CD4-positive, alpha-beta T cell treated with Interleukin-12 subunit alpha and Interleukin-12 subunit beta, for 1 hour (primary cell): ENCODE measurements at places on chromosomes 12 and 14.

DNA sequence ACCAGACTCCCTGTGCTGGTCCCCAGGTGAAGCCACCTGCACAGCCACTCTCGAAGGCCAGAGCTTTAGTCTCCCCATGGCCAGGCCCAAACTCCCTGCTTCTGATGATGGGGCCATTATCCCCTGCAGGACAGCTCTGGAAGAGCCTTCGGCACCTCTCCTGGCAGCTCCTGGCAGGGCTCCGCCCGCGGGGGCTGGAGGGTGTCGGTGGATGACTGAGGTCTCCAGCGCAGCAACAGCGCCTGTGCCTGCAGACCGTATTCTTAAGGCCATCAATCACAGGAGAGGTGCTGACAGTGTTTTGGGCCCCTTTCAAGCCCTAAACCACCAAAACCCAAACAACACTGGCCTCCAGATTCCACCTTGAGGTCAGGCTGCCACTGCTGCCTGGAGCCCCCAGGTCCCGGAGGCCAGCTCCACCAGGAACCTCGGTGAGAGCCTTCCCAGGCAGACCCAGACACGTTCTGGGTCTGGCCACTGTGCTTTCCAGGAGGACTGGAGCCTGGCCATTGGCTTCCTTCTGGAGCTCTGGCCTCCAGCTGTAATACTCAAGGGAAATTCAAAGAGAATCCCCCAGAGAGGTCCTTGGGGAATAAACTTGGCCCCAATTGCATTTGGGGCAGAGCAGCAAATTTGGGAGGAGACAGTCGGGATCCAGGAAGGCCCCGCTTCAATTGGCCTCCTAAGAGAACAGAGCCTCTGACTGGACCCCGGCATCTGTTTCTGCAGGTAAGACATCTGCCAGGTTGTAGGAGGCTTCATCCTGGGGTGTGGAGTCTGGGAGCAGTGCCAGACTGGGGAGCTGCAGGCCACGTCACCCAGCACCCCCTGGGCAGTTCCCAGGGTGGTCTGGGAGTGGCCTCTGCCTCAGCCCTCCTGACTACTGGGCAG, 210.6 kb upstream of the RTL1 start:
- DNase-seq = no peak

DNA sequence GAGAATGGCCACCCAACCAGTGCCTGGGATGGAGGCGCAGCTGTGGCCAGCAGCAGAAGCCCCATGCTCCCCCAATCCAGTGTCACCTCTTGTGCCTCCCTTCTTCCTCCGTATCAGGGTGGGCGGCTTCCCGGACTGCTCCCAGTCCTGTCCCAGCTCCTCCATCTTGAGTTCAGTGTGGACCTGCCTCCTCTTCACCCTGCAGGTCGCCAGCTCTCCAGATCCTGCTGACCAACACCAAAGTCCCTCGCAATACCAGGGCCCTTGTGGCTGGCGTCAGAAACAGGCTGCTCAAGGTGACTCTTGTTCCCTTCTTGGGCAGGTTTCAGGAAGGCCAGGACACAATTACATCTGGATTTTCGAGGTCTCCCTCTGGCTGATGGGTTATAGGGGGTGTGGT, 17.0 kb downstream of the MVK start:
- no peak for DNase-seq

GRCh38 chr12:22765421-22766130, 140.6 kb downstream of the ETNK1 start:
- no peak for DNase-seq

DNA sequence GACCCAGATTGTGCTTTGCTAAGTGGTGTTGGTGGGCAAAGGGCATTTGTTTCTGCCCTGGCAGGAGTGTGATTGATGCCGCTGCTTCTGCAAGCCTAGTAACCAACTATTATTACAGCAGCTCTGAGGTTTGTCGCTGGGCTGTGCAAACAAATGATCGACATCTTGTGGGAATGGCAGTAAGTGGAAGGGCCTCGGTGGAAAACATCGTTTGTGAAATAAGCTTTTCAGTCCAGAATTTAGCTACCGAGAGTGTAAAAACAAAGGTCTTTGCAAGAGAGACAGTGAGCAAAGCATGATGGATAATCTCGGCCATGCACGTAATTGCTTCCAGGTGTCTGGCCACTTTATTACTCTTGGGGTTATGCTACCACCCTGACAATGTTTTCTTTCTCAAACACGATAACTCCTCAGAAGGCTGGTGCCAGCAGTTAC, 397.7 kb upstream of the PRICKLE1 start:
- no peak for DNase-seq

- DNase-seq = no peak
Measured at GRCh38 chr14:25588751-25589150, 538.8 kb upstream of the STXBP6 start.

DNA sequence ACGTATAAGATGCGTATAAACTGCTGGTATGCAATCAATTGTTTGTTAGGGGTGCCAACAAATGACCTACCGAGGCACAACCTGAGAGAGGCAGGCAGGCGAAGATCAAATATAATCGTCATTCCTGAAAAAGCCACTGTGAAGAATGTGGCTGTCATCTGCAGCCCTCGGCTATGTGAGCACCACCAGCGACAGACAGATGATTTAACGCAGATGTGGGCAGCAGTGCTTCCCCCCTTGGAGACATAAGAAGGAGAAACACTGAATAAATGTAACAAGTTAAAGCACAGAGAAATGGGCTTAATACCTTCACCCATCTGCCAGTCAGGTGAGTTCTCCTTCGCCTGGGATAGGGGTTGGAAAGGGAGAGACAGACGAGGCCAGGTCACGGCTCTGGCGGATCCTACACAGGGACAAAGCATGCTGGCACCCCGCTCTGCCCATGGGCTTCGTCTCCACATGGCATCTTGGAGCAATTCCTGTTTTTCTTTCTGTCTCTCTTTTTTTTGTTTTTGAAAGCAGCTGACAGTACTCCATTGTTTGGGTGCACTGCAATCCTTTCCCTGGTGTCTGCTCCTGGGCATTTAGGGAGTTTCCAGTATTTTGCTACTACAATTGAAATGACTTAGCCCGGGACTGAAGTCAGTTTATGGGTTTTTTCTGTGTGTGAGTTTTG, 28.1 kb downstream of the TNFAIP2 start:
- DNase-seq = no peak

GRCh38 chr12:131895640-131896079, 1.2 kb downstream of the ULK1 start:
- peak; percentile 17 for DNase-seq

- DNase-seq = peak; percentile 23
Measured at GRCh38 chr12:128914908-128915563, 61.8 kb downstream of the GLT1D1 start.

DNA sequence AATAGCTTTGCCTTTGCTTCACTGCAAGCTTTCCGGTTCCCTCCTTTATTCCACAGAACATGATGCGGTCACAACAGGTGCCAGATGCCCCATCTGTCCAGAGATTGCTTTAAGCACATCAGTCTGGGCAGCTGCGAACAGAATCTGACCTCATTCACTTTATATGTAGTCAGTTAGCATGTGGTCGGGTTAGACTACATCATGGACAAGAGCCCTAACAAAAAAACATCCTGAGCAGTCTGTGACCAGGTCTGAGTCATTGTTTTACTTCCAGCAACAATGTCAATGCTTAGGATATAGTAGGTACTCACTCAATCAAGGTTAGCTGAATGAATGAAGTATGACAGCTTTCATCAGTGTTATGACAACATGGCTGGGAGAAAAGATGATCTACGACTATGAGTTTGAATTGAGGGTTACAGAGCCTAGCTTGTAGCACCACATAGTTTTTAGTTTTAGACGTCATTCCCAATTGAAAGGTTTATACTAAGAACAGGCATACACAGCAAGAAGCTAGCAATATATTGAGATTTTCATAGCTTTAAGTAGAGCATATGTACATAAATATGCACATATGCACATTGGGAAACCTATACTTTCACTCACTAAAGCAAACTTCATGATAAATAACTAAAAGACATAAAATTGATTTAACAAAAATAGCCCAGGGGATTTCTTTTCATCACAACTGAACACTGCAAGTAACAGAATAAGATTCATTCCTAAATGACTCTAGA, 64.2 kb upstream of the TMCC3 start:
- DNase-seq = no peak

DNA sequence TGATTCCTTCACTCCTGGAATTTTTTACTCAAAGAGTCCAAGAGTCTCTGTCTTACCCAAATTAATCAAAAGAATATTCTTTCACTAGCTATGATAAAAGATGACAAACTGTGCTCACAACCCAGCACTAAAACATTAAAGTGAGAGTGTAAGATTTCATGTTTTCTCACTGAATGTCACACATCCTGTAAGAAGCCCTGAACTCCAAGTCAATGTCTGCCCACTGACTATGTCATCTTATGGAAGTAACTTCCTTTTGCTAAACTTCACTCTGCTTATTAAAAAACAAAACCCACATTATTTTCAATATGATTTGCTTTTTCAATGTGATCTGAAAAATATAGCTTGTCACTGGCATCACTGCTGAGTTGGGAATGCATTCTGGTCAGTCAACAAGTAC, 15.6 kb downstream of the SPRING1 start:
- no peak for DNase-seq

DNA sequence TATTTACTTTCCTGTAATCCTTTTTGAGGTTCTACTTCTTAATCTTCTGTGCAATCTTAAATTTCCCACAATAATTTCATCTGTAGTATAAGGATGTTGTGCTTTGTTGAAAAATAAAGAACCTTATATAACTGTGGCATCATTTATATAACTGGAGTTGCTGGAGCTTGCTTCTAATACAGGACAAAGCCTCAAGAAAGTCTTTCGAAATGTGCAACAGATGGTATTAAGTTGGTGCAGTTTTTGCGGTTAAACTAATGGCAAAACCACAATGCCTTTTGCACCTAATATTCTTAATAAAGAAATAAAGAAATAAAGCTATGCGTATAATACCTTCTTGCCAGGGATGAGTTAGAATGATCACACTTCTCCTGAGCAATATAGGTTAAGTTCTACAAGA, 180.0 kb downstream of the KITLG start:
- no peak for DNase-seq

DNA sequence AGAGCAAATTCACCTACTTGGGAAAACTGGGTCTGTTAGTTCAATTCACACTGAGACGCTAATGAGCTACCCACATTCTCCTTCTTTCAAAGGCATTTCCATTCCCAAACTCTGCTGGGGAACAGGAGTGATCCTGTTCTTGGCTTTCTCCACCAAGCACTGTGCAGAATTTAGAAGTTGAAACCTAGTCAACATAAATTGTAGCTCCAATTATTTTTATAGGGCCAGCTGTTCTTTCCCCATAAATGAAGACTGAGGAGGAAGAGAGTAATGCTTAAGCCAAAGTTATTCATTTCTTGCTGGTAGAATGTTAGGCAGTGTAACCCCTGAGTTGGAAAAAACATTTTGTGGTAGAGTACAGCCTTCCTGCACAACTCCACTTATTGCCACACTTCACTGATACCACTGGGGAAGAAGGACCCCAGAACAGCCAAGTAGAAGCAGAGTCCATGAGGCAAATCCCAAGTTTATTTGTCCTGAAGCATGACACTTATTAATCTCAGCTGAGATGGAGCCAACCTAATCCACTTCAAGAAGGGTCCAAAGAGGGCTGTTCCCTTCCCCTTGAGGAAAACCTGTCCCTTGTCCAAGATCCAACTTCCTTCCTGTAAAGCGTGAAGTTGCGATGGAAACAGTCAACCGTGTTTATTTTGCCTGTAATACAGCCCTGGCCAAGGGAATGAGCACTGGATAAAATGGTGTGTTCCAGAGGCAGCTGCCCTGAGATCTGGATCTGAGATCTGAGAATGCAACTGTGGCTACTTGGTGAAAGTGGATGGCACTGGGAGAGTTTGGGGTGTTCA, 151.8 kb downstream of the TBX5 start:
- no peak for DNase-seq

DNA sequence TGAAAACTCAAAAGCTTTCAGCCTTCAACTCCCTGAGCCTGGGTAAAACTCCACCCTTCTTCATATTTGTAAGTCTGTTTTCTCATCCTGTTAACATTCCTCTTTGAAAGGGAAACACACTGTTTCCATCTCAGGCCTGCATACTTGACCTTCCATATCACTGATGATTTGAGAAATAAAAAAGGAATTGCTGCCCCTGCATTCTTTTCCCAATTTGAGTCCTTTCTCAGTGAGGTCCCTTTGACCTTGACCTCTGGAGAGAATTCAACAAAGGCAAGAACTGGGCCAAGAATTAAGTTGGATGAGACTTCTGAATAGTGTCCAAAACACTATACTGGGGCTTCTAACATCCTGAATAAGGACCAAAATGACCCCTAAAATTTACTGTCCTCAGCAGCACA, 108.0 kb downstream of the AEBP2 start:
- DNase-seq = no peak

- DNase-seq = peak; percentile 88
Measured at GRCh38 chr14:89720741-89721729, 233.5 kb downstream of the EFCAB11 start.

DNA sequence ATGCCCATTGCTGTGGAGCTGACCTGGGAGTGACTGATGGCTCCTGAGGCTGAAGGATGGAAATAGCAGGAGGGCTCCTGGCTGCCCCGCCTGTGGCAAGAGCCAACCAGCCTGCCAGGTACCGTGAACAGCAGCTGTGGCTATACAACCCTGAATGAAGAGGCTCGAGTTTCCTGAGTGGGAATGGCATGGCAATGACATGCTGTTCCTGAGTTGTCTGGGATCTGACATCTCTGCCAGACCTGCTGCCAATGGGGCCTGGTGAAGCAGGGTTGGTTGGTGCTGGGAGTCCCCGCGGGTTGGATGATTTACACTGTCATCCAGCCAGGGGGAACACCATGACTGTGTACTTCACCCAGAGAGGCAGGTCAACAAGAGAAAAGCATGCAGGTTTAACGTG, 31.8 kb upstream of the LRRC10 start:
- DNase-seq = no peak

DNA sequence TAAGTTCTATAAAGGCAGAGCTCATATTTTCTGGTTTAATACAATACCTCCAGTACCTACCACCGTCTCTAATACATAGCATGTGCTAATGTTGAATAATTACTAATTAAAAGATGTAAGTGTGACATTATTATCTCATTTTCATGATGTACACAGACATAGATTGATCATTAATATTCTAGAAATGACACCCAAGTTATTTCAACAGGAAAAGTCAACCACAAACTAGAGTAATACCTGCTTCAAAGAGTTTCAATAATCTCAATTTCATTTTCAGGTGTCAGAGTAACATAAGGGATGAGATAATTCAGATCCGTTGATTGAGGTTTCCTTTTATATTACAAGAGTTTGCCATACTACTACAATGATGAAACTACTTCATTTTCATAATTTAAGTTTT, 388.9 kb downstream of the SOX5 start:
- no peak for DNase-seq
